ENCODE measurements at places on chromosomes 1 and 21. TPM values are rescaled to one million over a fixed set of nuclear protein-coding genes. Genes with fewer than 3 reads are reported as not detected.

The AGT gene
- not detected for total RNA-seq

The VCAM1 gene
- total RNA-seq: 2.3 TPM

The FPGT gene
- 9.9 TPM for total RNA-seq

The SCNM1 gene
- 33.4 TPM for total RNA-seq

The TMEM82 gene
- total RNA-seq: not detected

The NCAM2 gene
- 0.05 TPM for total RNA-seq
